ENCODE measurements at places on chromosomes 2 and 18. TPM values are rescaled to one million over a fixed set of nuclear protein-coding genes. Genes with fewer than 3 reads are reported as not detected.

DNA sequence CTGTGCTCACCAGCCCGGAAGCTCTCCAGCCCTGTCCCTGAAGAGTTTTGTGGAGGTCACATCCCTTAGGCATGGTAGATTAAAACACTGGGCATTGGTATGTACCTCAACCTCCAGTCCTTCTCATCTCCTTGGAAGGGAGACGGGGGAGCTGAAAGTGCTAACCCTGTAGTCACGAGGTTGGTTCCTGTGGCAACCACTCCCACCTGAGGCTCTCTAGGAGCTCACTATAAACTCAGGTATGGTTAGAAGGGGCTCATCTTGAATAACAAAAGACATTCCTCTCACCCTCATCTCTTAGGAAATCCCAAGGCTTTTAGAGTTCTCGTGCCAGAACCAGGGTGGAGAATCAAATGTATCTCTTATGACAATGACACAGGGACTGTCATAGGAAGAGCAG lies 43.0 kb upstream of the MGAT4A start:
- DNase-seq, result no peak

The RASGRP3 gene
- total RNA-seq, result 2.0 TPM

DNA sequence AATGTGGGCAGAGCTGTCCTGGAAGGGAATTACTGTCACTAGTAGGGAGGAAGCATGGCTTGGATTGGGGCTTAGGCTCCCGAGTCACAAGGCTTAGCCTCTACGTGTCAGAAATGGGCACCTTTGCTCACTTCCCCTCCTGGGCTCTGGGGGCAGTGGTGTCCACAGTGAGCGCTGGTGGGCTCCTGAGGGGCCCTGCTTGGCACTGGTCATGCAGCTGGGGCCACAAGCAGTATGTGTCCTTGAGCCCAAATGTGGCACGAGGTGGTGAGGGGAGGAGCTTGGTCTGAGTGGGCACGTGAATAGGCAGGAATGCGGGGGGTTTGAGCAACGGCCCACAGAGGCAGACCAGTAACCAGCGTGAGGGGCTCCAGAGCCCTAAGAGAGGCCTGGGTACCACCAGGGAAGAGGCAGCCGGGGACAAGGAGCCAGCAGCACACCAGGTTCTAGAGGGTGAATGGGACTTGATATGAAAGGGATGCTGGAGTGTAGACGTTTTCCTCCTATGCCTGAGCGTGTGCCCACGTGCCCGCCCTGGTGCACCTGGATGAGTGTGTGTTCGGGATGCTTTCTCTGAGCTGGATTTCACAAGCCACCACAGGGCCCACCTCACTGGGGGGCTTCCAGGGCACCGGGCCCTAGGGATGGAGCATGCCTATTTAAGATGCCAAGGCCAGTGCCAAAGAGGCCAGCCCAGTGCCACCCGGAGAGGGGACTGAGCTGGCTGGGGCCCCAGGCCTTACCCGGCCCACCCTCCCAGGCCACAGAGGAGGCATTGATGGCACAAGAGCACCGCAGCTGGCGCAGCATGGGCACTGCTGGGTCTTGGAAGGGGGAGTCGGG lies 22.8 kb upstream of the PTMA start:
- DNase-seq, result no peak

DNA sequence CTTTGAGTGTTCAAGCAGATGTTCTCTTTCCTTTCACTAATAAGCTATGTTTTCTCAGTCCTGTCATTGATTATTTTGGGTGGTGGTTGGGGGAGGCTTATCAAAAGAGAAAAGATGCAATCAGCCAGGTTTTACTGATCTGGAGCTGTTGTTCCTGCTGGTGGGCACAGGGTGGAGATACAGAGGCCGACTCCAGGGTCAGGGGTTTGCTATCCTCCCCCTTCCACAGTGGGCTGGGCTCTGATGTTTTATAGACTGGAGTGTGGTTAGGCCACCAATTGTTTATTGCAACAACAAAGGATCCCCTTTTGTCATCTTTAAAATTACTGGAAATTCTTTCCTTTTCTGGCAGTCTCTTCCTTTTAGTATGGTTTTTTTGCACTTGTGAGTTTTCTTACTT lies 120.5 kb downstream of the TANC1 start:
- no peak for DNase-seq

DNA sequence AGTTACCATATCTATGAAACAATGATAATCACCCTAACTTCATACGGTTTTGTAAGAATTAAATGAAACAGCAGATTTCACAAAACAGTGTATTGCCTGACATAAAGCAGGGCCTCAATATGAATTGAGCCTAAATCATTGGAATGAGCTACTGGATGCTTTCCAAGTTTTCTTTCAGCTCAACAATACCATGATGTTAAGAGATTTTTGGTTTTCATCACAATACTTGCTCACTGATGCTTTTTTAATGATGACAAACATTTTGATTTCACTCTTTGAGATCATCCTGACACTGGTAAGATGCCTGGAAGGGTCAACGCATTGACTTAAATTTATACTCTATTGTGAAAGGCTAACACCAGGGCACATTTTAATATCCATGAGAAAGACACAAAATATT lies 377.5 kb downstream of the ZNF521 start:
- DNase-seq, result no peak

The CYP26B1 gene
- 0.77 TPM for total RNA-seq

The MAP3K2 gene
- total RNA-seq, result 71.2 TPM

DNA sequence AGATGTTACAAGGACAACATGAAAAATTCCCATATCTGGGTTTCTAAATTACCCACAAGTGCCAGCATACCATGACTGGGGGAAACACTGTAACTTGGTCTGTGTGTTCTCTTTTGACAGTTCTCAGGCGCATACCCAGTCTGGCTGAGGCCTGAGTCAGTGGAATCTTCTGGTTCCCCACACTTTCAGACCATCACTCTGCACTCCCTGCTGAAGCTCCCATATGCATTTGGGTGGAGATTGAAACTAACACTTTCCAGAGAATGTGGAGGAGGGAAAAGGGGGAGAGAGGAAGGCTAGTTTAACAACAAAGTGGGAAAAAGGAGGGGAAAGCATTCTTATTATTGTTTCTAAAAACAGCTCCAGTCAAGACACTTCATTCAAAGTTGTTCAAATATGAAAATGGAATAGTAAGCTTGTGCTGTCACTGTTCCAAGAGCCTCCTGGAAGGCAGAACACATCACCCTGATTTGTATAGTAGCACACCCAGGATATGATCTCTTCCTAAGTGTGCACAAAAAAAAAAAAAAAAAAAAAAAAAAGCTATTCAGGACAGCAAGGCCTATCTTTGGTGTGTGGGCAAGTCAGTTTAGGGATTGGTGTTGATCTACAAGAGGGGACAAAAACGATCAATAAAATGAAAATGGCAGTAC lies 48.1 kb upstream of the CTIF start:
- peak; percentile 57 for DNase-seq

The USP40 gene
- 25.4 TPM for total RNA-seq

The PLB1 gene
- 1.9 TPM for total RNA-seq

DNA sequence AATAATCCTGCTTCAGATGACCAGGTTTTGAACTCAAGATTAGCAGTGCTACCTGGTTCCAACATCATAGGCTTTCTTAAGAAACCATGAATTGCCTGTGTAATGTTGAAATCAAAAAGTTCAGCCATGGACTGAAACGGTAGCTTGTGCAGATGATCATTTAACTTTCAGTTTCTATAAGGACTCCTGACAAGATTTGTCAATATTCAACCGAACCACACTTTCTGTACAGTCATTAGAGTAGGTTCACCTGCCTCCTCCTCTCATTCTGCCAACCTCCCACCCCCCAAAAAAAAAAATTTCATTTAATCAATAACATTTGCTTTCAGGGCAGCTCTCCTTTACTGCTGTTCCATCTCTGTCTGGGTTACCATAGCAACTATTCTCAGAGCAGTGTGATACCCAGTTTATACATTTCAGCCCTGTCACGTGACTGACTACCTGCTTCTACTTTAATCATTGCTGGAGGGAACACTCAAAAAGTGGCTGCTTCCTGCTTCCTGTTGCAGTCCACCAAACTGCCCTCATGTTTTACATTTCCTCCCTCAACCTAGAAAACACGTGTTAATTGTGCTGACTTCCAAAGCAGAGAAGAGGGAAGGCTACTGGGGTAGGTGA lies 275.5 kb downstream of the SS18 start:
- no peak for DNase-seq

All from astrocyte (in vitro differentiated cells and primary cell).